Heart right ventricle (tissue), 16 donors: ENCODE measurements at places on chromosomes 1 and 21. TPM values are rescaled to one million over a fixed set of nuclear protein-coding genes. Genes with fewer than 3 reads are reported as not detected.

The OR10J5 gene
- not detected for total RNA-seq

The SPRR1B gene
- total RNA-seq, result not detected

The LCE1A gene
- total RNA-seq, result not detected

The AGT gene
- 49.0 TPM for total RNA-seq

The CRYAA gene
- total RNA-seq, result not detected

The OR2T29 gene
- not detected for total RNA-seq

The SYDE2 gene
- total RNA-seq, result 20.5 TPM
